Testis (tissue), 5 donors: ENCODE measurements at places on chromosomes 7 and 10. TPM values are rescaled to one million over a fixed set of nuclear protein-coding genes. Genes with fewer than 3 reads are reported as not detected.

DNA sequence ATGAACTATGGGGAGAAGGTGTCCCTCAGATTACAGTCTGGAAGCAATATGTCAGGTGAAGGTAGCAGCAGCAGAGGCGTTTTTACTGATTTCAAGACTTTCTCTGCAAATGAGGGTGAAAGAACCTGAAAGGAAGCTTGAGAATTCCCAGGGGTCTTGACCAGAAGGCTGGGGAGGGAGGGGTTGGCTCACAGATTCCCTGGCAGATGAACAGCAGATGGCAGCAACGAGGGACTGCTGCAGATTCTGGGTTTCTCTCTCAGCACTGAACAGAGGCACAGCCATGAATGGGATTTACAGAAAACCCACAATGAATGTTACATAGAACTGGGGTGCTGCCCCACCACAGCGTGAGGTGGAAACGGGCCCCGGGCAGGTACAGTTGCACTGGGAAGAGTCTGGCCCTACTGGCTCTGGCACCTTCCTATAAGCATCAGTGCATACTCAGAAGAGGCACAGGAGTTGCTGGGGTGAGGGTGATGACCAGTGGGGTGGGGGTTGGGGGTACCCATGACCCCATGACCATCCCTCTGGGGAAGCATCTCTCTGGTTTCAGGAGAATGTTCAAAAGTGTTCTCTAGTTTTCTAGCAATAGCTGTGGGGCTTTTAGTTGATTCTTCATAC, 317.8 kb downstream of the SH2D4B start:
- no peak overlapping the region for H3K4me3 ChIP-seq
- no peak overlapping the region for H3K27ac ChIP-seq
- H3K36me3 ChIP-seq = no peaks in the 10 kb centered on the region
- H3K27me3 ChIP-seq = no peaks in the 10 kb centered on the region

GRCh38 chr10:110700947-110701616, 56.9 kb downstream of the RBM20 start:
- no peaks in the 10 kb centered on the region for H3K36me3 ChIP-seq
- H3K4me3 ChIP-seq = no peak overlapping the region
- no peak for DNase-seq

DNA sequence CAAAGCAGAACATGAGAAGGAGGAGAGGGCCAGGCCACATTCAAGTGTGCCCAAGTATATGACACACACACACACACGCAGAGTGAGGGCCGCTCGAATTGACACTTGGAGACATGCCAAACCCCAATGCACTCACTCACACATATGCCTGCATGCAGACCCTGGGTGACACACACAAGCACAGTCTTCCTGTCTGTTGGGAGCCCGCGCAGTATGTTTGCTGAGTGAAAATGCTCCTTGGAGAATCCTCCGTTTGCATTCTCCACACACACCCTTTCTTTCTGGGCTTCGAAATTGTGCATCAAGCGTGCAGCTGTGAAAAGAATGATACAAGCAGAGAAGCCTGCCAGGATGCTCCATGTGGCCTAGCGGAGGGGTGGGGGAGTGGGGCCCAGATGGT, 120.9 kb downstream of the PLXNA4 start:
- no peaks in the 10 kb centered on the region for H3K4me1 ChIP-seq
- no peak overlapping the region for H3K4me3 ChIP-seq
- no peak for DNase-seq
- no peak overlapping the region for H3K27ac ChIP-seq
- H3K27me3 ChIP-seq = no peaks in the 10 kb centered on the region
- no peaks in the 10 kb centered on the region for H3K36me3 ChIP-seq

GRCh38 chr7:157500171-157500960, 163.6 kb downstream of the DNAJB6 start:
- no peak for DNase-seq
- no peak overlapping the region for H3K27ac ChIP-seq
- no peaks in the 10 kb centered on the region for H3K27me3 ChIP-seq
- no peak overlapping the region for H3K4me3 ChIP-seq
- H3K36me3 ChIP-seq = no peaks in the 10 kb centered on the region

GRCh38 chr10:103776878-103777591, 78.3 kb downstream of the SH3PXD2A start:
- H3K4me1 ChIP-seq = peaks cover 16% of the 10 kb centered on the region
- no peaks in the 10 kb centered on the region for H3K27me3 ChIP-seq
- H3K4me3 ChIP-seq = no peak overlapping the region
- DNase-seq = no peak
- H3K27ac ChIP-seq = no peak overlapping the region

GRCh38 chr7:43136064-43136463, 23.6 kb downstream of the HECW1 start:
- no peak overlapping the region for H3K27ac ChIP-seq
- no peak for DNase-seq
- H3K4me1 ChIP-seq = no peaks in the 10 kb centered on the region
- no peaks in the 10 kb centered on the region for H3K27me3 ChIP-seq
- H3K36me3 ChIP-seq = no peaks in the 10 kb centered on the region

- H3K27ac ChIP-seq = no peak overlapping the region
- H3K36me3 ChIP-seq = no peaks in the 10 kb centered on the region
- no peak for DNase-seq
- no peaks in the 10 kb centered on the region for H3K27me3 ChIP-seq
These were observed 57.8 kb upstream of the SDK1 start for GRCh38 chr7:3243256-3243655.

GRCh38 chr10:119025776-119026175, 3.7 kb upstream of the NANOS1 start:
- H3K27ac ChIP-seq = no peak overlapping the region
- DNase-seq = no peak
- H3K36me3 ChIP-seq = no peaks in the 10 kb centered on the region
- H3K4me1 ChIP-seq = no peaks in the 10 kb centered on the region

- no peak overlapping the region for H3K27ac ChIP-seq
- H3K36me3 ChIP-seq = no peaks in the 10 kb centered on the region
- H3K4me1 ChIP-seq = no peaks in the 10 kb centered on the region
- no peak overlapping the region for H3K4me3 ChIP-seq
- DNase-seq = no peak
- H3K27me3 ChIP-seq = no peaks in the 10 kb centered on the region
These were observed 569.1 kb downstream of the INHBA start for GRCh38 chr7:41133690-41134299.

GRCh38 chr7:46233585-46234329, 312.7 kb upstream of the IGFBP3 start:
- no peaks in the 10 kb centered on the region for H3K4me1 ChIP-seq
- no peak overlapping the region for H3K27ac ChIP-seq
- H3K36me3 ChIP-seq = no peaks in the 10 kb centered on the region
- DNase-seq = no peak
- H3K27me3 ChIP-seq = no peaks in the 10 kb centered on the region

- no peak overlapping the region for H3K27ac ChIP-seq
- no peaks in the 10 kb centered on the region for H3K27me3 ChIP-seq
- DNase-seq = no peak
These were observed 41.9 kb upstream of the ASL start for GRCh38 chr7:66033471-66034385.

- H3K27me3 ChIP-seq = no peaks in the 10 kb centered on the region
- DNase-seq = no peak
- no peak overlapping the region for H3K27ac ChIP-seq
- H3K4me1 ChIP-seq = no peaks in the 10 kb centered on the region
These were observed 40.7 kb downstream of the TARP start for GRCh38 chr7:38232502-38233366.

DNA sequence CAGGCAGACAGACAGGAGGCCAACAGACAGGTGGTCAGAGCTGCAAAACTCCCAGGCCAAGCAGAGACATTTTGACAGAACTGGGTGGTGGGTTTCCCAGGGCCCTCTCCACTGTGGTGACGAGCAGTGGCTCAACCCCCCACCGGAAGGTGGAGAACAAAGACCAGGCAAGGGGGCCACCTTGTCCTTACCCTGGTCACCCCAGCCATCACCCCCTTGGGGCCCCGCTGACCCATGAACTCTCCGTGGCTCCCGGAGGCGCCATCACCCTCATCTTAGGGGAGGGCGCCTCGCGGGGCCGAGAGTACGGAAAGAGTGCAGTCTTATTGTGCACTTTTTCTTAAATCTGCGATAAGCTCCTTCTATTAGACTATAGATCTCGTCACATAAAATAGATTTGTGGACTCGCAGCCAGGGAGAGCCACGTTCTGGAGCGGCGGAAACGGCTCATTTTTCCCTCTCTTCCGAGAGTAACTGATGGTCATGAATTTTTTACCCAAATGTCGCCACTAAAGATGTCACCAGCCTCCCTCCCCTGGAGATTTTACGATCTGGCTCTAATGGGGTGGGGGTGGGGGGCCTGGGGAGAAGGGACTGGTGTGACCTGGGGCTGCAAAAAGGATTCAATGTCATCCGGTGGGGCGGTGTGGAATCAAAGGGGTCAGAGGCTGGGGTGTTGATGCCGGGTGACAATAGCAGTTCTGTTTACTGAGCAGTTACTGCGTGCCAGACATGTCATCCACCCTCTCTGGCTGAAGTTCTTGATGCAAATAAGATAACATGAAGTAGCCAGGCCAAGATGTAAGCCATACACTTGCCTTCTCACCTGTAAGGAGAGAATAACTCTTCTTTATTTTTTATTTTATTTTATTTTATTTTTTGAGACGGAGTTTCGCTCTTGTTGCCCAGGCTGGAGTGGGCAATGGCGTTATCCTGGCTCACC, 71.1 kb upstream of the MYL10 start:
- H3K4me3 ChIP-seq = no peak overlapping the region
- no peak for DNase-seq
- no peaks in the 10 kb centered on the region for H3K36me3 ChIP-seq
- H3K27ac ChIP-seq = no peak overlapping the region
- no peaks in the 10 kb centered on the region for H3K4me1 ChIP-seq

GRCh38 chr7:16791905-16792698, 12.7 kb downstream of the AGR2 start:
- no peaks in the 10 kb centered on the region for H3K27me3 ChIP-seq
- DNase-seq = no peak
- H3K4me3 ChIP-seq = no peak overlapping the region

DNA sequence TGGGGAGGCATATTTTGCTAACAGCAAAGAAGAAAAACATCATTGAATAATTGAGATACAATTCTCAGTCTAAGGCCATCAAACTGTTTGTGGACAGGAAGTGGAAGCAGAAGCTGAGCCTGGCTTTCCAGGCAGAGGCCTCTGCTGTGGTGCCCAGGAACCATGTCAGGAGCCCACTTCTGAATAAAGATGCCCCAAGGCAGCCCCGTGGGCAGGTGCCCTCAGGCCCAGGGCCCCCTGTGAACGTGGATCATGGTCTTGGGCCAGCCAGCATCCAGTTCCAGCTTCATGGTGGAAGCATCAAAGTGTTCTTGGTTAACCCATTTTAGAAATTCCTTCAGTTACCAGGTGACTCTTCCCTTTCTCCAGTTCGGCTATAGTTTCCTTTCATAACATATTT, 346.8 kb downstream of the PTPRN2 start:
- H3K27me3 ChIP-seq = no peaks in the 10 kb centered on the region
- no peaks in the 10 kb centered on the region for H3K4me1 ChIP-seq
- no peak for DNase-seq
- no peaks in the 10 kb centered on the region for H3K36me3 ChIP-seq
- no peak overlapping the region for H3K27ac ChIP-seq

GRCh38 chr10:133241501-133242205, 4.0 kb downstream of the VENTX start:
- H3K4me3 ChIP-seq = no peak overlapping the region
- DNase-seq = no peak
- H3K27ac ChIP-seq = no peak overlapping the region
- H3K4me1 ChIP-seq = peaks cover 6% of the 10 kb centered on the region
- H3K36me3 ChIP-seq = no peaks in the 10 kb centered on the region
- H3K27me3 ChIP-seq = no peaks in the 10 kb centered on the region

GRCh38 chr7:14389595-14389994, 400.1 kb upstream of the ETV1 start:
- H3K4me1 ChIP-seq = no peaks in the 10 kb centered on the region
- no peaks in the 10 kb centered on the region for H3K36me3 ChIP-seq
- H3K27me3 ChIP-seq = no peaks in the 10 kb centered on the region
- no peak for DNase-seq
- H3K4me3 ChIP-seq = no peak overlapping the region

SPDYE2 gene
- total RNA-seq = 15.6 TPM

THNSL1 gene
- total RNA-seq = 9.6 TPM

GIMAP6 gene
- 6.1 TPM for total RNA-seq

ITPRID1 gene
- total RNA-seq = 2.3 TPM

CPN1 gene
- 2.7 TPM for total RNA-seq

PITX3 gene
- 0.74 TPM for total RNA-seq

CYP2C18 gene
- total RNA-seq = 0.12 TPM

CCNY gene
- total RNA-seq = 132 TPM
